Suppressor macrophage treated with lipopolysaccharide for 1 hour (primary cell): ENCODE measurements at places on chromosomes 3 and 15.

- peak; percentile 58 for DNase-seq
Observed at GRCh38 chr3:9862391-9863057, 17.5 kb downstream of the CIDEC start.

- DNase-seq = peak; percentile 7
Observed at GRCh38 chr3:187629711-187630110, 40.5 kb downstream of the SST start.

DNA sequence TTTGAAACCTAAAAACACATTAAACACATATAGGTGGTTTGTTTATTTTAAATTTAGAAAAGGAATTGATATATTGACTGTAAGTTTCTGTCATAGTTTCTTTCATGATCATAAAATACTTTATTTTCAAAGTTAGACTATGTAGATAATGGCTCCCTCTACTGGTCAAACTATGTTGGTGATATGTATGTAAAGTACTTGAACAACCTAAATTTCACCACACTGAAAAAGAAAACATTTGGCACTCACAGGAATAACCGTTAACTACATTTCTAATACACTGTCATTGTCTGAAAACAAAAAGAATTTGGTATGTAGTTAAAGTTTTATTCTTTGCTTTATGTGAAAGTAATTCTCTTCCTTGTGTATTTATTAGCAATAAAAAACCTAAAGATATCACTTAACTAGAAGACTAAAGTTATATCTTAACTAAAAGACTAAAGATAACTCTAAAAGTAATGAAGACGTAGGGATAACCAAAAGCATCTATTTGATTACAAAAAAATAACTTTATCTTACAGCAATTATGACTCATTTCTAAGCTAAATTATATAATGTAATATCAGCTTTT is 427.5 kb downstream of the VGLL3 start:
- peak; percentile 50 for DNase-seq

GRCh38 chr15:25710184-25710583 is 152.9 kb downstream of the ATP10A start:
- DNase-seq = peak; percentile 54

DNA sequence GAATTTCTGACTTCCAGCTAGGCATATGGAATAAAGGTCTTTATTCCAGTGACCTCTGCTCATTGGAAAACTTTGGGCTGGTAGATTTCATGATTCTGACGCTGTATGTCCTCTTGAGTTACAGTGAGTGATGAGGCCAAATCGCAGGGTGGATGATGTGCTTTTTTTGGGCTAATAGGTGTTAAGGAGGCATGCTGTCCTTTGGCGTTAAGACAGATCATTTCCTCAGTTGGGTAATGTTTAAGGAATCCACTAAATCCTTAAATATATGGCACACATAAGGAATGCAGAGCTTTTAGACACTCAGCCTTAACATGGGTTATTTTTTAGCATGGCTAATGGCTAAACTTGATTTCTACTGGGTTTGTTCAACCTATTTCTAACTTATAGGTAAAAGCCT is 87.9 kb downstream of the LPP start:
- DNase-seq = no peak

DNA sequence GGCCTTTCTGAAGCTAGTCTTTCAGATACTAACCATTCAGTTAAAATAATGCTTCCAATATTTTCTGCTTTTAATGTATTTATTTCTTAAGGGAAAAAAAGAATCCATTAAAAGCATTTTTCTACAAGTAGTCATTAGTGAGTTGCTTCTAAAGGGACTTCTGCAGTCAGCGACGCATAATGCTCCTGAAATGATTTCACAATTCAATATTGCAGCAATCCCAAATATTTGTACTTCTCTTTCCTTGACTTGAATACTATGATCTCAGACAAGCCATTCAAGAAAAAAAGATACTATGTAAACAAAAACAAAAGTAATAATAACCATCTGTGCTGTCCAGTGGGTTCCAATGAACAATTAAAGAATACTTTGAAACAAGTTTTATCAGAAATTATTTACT is 681.0 kb downstream of the DIPK2A start:
- peak; percentile 71 for DNase-seq

- DNase-seq = no peak
Observed at GRCh38 chr3:72334681-72335457, 513.4 kb downstream of the SHQ1 start.

- DNase-seq = no peak
Observed at GRCh38 chr3:76264496-76264895, 479.1 kb upstream of the ZNF717 start.

DNA sequence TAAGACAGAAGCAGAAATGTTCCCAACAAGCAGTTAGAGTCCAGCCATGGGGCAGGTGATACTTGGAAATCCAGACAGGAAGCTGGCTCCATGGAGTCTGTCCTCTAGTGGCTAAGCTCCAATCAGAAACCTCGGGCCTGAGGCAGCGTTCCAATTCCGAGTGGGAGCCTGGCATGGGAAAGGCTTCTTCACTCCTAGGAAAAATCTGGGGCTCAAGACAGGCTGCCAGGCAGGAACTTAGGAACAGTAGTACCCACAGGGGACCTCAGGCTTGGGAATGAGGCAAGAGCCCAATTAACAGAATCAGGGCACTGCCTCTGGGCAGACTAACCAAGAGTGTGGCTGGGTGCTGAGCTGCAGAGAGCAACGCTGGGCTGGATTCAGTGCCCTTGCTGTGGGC is 6.2 kb upstream of the ATP13A4 start:
- no peak for DNase-seq
